Hippocampal formation (tissue), 2 donors: ENCODE measurements at places on chromosomes 5 and 9.

DNA sequence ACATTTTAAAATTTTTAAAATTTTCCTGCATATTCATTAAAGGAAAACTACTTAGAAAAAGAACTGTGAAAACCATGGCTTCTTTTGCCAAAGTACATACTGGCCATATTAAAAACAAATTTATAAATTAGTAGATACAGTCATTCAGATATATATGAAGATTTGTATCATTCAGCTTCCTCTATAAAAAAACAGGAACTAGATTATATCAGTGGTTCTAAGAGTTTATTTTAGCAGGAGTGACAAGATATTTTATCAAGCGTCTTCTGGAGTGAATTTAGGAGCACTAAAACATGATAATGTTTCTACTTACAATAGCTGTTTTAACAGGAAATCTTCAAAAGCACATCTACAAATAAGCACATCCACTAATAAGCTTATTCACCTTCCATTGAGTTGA, 171.4 kb downstream of the RAPGEF6 start:
- DNase-seq = no peak

DNA sequence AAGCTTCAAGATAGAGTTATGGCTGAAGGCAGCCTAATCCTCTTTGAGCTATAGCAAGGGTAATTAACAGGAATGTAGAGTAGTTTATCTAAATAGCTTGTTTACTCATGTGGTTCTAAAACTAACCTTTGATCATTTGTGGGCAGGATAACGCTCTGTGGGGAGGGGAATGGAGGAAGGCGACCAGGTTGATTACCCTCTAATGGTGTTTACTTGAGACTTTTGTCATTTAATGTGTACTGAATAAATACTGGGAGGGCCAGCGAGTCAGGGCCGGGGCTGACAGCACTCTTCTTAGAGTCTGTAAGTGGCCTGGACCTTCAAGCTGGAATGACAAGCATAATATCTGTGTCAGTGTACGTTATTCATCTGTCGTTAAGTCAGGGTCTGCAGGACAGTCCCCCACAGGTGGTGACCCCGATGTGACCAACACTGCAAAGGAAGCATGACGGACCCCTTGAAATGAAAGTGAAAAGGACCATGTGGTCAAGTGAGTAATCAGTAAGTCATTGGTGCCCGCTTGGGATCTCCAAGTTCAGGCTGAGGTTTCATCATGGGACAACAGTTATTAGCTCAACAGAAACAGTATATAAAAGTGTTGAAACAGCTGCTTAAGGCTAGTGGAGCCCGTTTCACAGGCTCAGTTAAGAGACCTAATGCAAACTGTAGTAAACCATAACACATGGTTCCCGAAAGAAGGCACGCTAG, 162.6 kb downstream of the CPLANE1 start:
- no peak for DNase-seq

DNA sequence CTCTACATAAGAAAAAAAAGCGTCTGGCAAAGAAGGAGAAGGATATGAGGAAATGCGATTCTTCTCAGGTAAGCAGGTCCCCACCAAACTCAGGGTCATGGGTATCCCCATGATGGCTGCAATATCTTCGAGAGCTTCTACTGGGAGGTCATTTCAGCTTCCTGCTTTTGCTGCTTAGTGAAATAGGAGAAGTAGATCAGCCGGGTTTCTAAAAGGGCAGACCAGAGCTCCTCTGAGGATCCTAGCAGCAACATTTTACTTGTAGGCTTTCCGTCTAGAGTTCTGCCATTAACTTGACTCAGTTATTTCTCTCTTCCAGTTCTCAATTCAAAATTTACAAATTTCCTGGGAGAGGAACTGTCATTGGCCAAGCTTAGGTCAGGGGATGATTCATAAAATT, 134.7 kb downstream of the DPYSL3 start:
- no peak for DNase-seq

DNA sequence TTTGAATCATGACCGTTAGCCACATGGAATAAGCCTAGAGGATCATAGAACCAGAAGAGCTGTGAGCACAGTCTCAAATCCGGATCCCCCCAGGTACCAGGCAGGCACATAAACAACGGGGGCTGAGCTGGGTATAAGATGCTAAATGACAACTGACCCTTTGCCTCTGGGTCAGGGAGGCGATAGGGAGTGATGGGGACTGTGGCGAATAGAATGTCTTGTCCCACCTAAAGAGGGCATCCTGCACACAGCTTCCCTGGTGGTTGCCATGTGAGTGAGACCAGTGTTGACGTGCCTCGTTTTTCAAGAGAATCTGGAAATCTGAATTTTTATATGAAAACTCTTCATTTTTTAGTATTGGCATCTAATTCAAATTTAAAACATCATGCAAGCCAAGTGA, 33.6 kb downstream of the SLC6A7 start:
- DNase-seq = no peak

GRCh38 chr5:127451096-127451495, 66.3 kb upstream of the PRRC1 start:
- DNase-seq = no peak

- no peak for DNase-seq
Measured at GRCh38 chr5:159017786-159018185, 81.9 kb downstream of the EBF1 start.

GRCh38 chr5:130063603-130064002, 159.3 kb downstream of the CHSY3 start:
- DNase-seq = no peak

DNA sequence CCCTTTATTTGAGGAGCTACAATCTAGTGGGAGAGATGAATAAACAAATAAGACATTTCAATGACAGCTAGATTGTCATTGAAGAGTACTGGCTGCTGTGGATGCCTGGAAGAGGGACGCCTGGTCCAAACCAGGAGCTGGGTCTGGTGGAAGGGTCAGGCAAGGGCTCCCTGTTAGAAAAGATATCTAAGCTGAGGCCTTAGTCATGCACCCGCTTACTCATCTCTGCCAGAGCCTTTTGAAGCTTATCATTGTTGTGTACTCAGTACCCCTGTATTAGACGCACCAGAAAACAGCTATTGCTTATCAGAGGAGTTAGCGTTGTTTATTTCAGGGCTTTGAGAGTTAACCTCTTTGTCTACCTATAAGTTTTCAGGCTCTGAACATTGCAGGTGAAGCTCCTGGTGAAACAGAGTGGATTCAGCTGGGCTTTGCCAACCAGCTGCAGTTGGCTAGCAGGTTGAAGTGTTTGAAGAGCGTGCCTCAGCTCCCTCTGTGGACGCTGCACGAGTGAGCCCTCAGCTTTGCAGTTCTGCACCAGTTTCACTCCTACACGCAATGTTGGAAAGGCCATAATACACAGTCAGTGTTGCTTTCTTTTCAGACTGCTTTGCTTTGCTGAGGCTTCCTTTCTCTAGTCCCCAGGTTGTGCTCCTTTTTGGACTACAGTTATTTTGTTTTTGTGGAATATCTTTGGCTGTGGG, 5.6 kb upstream of the GPR151 start:
- DNase-seq = no peak

DNA sequence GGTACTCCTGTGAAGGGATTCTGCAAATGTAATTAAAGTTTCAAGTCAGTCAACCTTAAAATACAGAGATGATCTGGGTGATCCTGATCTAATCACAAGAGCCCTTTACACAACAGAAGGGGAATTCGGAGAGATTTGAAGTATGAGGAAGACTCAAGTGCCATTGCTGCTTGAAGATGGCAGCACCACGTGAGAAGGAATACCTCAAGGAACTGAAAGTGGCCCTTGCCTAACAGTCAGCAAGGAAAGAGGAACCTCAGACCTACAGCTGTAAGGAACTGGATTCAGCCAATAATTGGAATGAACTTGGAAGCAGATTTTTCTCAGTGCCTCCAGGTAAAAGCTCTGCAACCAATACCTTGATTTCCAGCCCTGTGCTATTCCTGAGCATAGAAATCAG, 87.4 kb downstream of the THBS4 start:
- DNase-seq = peak; percentile 17

- no peak for DNase-seq
Measured at GRCh38 chr5:55997742-55998351, 3.1 kb upstream of the IL6ST start.

DNA sequence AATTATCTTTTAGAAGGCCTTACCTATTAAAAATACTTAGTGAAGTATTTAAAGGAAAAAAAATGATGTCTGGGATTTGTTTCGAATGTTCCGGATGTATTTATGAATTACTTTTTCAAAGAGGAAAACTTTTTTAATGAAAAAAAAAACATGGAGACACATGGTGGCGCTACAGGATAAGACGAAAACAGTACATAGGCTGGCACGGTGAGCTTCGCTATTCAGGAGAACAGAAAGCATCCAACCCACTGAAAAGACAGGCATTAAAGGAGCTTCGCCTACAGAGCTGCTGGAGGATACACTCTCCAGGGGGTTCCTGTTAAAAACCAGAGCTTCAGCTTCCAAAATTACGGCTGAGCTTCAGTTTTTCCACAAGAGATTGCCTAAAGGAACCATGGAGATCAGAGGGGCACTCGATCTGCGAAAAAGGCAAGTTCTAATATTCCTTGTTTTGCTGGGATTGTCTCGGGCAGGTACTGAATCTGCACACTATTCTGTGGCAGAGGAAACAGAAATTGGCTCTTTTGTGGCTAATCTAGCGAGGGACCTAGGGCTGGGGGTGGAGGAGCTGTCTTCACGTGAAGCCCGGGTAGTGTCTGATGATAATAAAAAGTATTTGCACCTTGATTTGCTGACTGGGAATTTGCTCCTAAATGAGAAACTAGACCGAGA, at the start of gene PCDHB14:
PCDHB14 (plus strand) TSS at position 232 of the 672 bp plus-strand sequence; CDS start at position 395, 163 bp downstream.
- DNase-seq = peak; percentile 4

DNA sequence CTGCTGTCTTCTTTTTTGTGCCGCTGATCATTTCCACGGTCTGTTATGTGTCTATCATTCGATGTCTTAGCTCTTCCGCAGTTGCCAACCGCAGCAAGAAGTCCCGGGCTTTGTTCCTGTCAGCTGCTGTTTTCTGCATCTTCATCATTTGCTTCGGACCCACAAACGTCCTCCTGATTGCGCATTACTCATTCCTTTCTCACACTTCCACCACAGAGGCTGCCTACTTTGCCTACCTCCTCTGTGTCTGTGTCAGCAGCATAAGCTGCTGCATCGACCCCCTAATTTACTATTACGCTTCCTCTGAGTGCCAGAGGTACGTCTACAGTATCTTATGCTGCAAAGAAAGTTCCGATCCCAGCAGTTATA, 17.1 kb downstream of the F2R start:
- no peak for DNase-seq

DNA sequence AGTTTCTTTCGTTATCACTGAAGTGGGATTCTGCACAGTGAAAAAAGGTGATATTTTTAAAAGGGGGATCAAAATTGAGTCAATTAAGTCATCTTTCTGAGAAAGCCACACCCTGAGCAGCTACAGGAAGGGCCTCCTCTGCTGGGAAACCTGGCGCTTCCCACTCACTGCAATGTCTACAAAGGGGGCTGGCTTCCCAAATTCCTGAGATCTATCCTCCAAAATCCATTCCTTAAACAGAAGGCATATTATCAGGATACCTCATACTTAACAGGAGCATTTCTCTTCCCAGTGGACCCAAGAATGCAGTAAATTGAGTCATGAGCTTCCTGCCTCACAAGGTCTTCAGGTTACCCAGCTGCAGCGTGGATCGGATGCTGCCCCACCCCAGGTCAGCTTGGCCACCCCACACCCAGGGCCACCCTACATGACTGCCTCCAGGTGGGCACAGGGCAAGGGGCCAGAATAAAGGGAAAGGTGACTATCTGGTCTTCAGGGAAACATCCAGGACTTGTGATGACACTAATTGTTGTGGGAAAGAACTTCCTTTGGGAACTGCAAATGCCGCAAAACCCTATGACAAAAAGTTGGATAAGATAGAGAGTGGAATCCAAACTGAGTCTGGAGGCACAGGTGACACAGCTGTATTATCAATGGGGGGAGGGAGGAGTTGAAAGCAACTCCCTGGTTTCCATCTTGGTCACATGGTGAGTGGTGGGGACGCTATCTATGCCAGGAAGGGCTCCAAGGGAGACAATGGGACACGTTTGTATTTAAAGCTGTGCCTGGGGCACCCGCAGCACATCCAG, 42.3 kb downstream of the ROR2 start:
- DNase-seq = no peak

DNA sequence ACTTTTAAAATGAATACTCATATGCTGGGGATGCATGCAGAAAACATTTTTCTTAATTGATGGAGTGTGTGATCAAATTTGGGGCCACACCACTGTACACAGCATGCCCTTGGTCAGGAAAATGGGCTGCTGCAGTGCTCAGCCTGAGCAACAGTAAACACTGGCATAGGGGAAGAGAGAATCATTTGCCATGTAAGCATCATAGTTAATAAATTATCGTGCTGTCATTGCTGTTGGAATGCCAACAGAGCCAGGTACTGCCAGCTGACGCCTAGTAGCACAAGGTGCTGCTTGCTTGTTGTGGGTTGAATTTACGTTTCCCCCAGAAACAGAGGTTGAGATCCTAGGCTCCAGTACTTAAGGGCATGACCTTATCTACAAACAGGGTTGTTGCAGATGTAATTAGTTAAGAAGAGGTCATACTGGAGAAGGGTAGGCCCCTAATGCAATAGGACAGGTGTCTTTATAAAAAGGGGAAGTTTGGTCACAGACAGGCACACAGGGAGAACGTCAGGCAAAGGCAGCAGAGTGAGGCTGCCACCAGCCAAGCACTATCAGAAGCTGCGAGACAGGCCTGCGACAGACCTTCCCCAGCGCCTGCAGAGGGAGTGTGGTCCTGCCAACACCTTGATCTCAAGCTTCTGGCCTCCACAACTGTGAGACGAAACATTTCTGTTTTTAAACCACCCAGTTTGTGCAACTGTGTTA, 25.3 kb downstream of the DAP start:
- DNase-seq = no peak

- DNase-seq = no peak
Measured at GRCh38 chr9:90815183-90815943, 13.7 kb downstream of the SYK start.

DNA sequence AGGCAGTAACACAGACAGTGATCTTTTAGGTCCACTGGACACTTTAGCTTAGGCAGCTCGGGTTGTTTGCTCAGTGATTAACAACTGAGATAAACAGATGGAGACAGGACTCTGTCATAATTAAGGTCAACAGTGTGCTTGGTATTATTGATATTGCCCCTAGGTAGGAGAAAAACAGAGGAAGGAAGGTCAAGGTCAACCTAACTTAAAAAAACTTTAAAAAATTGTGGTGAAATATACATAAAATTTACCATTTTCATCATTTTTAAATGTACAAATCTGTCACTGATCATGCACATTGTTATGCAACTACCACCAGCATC, 2.1 kb upstream of the HSPA4 start:
- no peak for DNase-seq

GRCh38 chr5:141786700-141787099, 91.5 kb downstream of the PCDH1 start:
- DNase-seq = no peak
